ENCODE measurements at places on chromosomes 6 and 20.

- DNase-seq = no peak
These were observed 54.4 kb upstream of the RNF182 start for GRCh38 chr6:13870214-13870830.

GRCh38 chr6:11923621-11924020 is 88.5 kb upstream of the HIVEP1 start:
- DNase-seq = no peak

DNA sequence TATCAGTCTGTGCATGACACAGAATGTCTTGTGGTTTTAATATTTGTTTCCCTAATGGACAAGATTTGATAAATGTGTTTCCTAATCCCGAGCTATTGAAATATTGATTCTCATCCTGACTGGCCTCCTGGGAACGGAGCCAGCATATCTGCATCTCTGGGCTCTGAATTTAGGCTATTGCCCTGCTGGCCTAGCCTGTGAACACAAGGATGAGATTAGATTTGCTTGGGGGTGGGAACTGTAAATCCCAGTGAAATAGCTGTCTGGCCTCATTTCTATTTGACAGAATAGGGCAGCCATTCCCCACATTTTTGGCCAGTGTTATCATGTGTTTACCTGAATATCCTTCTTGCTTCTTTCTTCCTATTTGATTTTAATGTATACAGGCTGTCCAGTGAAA is 198.4 kb upstream of the SOX4 start:
- DNase-seq = no peak

DNA sequence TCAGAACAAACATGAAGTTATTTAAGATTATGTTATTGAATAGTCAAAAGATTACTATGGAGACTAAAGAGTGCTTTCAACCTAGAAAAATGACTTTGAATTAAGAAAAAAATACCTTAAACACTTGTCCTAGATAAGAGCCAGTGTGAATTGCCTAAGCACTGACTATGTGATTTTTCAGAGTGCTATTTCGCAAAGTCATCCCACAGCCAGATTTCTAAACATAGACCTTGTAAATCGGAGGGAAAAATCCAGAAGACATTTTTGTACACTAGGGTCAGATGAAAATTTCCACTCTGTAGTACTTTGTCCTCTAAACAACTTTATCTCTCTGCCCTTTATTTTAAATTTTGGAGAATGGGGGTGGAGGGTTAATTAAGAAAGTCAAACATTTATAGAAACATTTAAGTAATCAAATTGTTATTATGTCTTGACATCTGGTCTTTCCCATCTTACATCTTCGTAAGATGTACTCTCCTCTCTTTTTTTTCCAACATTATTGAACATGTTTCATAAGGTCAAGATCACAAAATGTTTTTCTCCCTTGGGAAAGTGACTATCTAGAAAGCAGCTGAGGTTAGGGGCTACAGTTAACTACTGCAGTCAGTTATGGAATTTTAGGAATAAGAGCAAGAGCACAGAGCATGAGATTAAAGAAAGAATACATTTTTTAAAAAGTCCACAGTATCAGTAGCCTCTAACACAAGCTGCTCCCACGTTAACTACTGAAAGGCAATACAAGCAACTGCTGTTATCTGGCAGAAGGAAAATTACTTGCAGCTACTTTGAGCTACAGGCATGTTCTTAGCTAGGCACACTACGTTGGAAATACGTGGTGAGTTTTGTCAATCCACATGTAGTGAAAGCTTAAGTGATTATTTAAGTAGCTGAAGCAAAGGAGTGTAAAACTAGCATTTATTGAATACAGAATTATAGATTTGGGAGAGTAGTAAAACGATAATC is 648.5 kb downstream of the HTR1B start:
- DNase-seq = no peak

DNA sequence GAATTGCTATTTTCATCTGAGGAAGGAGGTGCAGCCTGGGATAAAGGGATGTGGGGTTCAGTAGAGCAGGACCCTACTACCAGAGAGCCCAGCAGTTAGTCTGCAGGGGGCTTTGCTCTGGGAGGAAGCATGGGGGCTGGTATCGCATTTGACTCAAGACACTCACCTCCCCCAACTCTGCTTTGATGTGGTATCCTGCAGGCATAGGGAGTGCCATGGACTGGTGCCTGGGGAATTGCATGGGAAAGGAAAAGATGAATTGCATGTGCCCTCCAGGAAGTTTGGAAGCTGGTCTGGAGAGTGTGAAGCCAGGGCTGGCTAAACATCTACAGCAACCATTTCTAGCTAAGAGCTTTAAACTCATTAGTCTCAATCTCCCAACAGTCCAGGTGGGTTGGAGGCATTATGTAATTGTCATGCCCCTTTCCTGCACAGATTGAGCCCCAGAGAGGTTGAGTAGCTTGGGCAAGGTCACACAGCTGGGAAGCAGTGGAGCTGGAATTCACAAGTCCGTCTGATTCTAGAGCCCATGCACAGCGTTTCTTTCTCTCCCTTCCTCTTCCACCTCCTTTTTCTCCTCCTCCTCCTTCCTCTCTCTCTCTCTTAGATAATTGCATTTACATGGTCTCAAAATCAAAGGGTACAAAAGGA is 26.2 kb upstream of the PNPLA1 start:
- no peak for DNase-seq

- no peak for DNase-seq
These were observed 34.8 kb downstream of the F13A1 start for GRCh38 chr6:6285679-6286078.

- DNase-seq = no peak
These were observed 11.0 kb upstream of the FILIP1 start for GRCh38 chr6:75504465-75505222.

DNA sequence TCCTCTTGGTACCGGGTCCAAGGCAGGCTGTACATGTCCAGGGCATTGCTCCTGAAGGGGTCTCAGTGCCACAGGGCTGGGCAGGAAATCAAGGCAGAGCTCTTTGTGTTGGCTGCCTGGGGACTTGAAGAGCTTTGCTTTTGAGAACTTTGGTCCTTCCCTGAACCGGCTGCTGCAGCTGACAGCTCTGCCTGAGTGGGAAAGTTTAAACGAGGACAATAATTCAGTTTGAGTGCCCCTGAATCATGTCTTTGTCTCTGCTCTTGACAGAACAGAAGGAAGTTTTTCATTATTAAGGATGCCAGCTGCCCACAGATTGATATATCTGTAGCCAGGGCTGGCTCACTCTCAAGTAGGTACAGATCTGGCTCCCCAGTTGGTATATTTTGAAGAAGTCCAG is 56.1 kb downstream of the ANKRD6 start:
- DNase-seq = no peak

GRCh38 chr6:5557506-5557905 is 296.2 kb downstream of the FARS2 start:
- DNase-seq = no peak

- DNase-seq = no peak
These were observed 186.1 kb downstream of the ADAT2 start for GRCh38 chr6:143264379-143264778.

GRCh38 chr6:48176645-48177308 is 65.8 kb upstream of the PTCHD4 start:
- no peak for DNase-seq

All from NCI-H510A (cell line).